ENCODE measurements at places on chromosomes 2 and 18.

DNA sequence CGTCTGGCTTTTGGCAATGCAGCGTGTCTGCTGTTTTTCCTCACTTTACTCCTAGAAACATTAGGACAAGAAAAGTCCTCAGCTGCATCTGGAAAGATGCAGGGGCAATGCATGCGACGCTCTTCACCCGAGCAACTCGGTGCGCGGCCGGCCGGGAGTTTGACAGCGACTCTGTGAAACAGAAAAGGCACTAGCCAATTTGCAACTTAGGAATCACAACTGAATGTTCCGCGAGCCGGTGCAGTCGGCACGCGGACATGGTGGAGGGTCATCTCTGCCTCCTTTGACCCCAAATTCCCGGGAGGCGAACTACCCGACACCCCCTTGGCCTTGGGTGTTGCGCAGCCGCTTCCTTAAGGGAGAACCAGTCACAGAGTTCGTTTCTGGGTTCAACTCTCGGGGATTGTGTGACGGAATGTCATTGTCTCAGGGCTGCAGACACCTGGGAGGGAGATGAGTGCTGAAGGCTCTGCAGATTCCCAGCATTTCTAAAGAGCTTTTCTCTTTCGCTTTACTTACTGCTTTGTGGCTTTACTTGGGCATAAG is 9.8 kb downstream of the NR4A2 start:
- DNase-seq: no peak

DNA sequence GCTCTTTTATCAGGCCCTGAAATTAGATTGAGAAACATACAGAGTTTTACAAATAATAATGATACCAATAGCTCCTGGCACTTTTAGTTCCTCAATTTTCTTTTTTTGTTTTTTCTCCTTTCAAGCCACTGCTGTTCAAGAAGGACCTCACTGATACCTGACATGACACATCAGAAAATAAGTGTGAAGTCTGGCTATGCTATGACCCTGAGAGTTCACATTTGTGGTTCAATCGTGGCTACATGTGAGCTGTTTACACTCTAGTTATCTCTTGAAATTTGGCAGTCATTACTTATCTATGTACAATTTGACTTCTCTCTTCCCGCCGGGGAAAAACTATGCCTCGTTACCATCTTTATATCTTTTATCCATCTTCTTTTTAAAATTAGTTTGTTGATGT is 686.5 kb downstream of the EPHA4 start:
- DNase-seq: no peak

- no peak for DNase-seq
Measured at GRCh38 chr2:162839419-162839818, 852 bp upstream of the KCNH7 start.

DNA sequence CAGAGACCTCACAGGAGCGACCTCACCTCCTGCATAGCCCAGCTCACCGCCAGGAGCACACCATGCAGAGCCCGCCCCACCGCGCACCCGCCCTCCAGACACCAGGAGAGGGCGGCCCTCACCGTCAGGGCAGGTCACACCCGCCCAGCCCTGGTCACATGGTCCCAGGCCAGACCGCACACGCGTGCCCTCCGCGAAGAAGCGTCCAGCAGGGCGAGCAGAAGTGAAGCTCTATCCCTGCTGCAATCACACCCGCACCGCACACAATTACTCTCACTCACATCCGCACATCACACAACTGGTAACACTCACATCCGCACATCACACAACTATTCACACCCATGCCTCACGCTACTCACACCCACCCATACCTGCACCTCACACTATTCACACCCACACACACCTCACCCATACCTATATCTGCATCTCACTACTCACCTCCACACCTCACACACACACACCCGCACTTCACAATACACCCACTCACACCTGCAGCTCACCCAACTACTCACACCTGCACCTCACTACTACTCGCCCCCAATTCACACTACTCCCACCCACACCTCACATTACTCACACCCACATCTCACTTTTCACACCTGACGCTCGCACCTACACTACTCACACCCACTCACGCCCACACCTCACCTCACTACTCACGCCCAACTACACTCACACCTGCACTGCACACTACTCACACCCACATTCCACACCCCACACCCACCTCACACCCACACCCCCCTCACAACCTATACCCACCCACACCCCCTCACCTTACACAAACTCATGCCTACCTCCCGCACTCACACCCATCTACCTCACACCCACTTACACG is 242.0 kb downstream of the HDAC4 start:
- no peak for DNase-seq

DNA sequence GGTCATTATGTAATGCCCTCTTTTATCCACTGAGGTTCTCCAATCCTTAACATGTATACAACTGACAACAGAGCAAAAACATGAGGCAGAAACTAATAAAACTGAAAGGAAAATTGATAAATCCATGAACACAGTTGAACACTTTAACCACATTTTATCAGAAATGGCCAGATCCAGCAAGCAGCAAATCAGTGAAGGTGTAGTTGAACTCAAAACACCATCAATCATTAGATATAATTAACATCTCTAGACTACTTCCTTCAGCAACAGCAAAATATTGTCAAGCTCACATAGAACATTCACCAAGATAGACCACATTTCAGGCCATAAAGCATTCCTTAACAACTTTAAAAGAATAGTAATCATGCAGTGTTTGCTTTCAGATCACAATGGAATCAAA is 72.9 kb downstream of the HS6ST1 start:
- DNase-seq: no peak

GRCh38 chr2:207375207-207375875 is 154.4 kb upstream of the CREB1 start:
- DNase-seq: no peak

DNA sequence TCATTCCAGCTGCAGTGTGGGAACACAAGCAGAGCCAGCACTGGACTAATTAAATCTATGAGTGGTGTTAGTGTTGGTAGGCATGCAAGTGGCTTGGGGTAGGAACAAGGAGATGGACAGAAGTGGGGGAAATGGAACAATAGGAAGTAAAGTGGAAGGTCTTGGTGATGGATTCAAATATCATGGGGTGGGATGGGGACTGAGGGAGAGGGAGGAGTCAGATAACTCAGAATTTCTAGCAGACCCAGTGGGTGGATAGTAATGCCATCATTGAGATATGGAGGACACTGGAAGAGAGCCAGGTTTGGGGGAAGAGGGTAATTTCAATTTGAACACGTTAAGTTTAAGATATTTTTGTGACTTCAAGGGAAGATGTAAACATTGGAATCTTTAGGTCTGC is 2.9 kb upstream of the LNPK start:
- DNase-seq: no peak

DNA sequence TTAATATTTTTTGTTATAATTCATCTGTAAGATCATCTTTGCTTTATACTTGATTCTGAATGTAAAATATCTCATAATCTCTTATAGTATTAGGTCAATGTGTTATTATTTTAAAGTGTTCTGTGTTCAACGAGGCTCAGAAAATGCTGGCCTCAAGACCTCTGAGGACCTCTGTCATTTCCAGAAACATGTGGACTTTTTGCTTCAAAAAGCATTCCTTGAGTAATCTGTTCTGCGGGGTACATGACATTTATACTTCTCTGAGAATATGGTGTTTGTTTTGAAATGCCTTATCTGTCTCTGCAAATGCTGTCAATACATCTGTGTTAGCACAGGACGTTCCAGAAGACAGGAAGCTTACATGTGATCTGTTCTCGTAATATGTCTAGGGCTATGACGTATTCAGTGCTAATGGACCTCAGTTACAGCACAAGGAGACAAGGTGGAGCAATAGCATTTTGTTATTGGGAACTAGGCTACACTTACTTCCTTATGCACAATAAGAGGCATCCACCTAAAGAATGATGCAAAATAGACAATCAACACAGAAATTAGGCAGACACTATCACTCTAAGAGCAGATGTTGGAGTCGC is 37.6 kb upstream of the IL1RL1 start:
- no peak for DNase-seq

- no peak for DNase-seq
Measured at GRCh38 chr2:197498235-197498936, 1.3 kb downstream of the HSPD1 start.

DNA sequence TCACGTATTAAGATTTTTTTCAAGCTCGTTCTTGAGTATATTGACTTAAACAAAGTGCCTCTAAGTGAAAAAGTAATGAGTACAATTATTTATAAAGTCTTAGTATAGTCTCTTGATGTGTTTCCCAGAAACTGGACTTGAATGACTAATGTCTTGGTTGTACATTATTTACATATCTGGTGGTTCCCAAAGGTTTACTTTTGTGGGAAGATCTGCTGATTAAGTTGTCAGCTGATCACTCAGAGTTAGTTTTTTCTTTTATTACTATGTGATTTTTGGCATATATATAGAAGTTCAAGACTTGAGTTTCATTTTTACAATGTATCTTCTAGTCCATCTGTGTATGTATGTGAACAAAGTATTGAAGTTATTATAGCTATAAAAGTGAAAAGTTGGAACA is 29.5 kb downstream of the RNF144A start:
- DNase-seq: peak; percentile 29

DNA sequence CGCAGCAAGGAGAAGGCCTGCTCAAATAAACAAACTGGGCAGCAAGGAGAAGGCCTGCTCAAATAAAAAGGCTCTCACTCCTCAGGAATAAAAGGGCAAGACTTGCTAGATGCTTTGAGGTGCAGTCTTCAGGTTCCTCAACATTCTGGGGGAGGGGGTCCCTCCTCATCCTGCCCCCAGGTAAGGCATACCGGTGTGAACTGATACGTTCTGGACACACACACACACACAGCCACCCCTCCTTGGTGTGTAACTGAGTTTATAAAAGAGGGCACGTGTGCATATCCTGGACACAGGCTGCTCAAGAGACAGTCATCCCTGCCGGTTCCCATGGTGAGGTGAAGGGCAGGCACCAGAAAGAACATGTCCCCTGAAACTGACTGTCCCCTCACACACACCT is 4.5 kb downstream of the TEX261 start:
- DNase-seq: no peak

GRCh38 chr2:150234787-150235446 is 252.6 kb downstream of the RND3 start:
- DNase-seq: no peak
